NCI-H446 (cell line): ENCODE measurements at places on chromosomes 16 and 17.

DNA sequence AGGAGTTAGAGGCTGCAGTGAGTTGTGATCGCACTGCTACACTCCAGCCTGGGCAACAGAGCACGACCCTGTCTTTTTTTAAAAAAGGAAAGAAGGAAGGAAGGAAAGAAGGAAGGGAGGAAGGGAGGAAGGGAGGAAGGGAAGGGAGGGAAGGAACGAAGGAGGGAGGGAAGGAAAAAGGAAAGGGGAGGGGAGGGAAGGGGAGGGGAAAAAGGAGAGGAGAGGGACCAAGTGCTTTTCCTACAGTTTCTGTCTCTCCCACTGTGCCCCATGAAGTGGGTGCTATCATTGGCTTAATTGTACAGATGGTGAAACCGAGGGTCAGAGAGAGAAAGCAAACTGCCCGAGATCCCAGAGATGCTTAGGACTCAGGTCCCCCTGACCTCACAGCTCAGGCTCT, 57.6 kb downstream of the SOCS1 start:
- DNase-seq, result no peak

GRCh38 chr16:65062736-65063583, 58.9 kb downstream of the CDH11 start:
- DNase-seq, result no peak

GRCh38 chr16:31238041-31238440, 21.1 kb upstream of the PYDC1 start:
- no peak for DNase-seq

GRCh38 chr16:73021866-73022495, 25.9 kb downstream of the ZFHX3 start:
- DNase-seq, result no peak

DNA sequence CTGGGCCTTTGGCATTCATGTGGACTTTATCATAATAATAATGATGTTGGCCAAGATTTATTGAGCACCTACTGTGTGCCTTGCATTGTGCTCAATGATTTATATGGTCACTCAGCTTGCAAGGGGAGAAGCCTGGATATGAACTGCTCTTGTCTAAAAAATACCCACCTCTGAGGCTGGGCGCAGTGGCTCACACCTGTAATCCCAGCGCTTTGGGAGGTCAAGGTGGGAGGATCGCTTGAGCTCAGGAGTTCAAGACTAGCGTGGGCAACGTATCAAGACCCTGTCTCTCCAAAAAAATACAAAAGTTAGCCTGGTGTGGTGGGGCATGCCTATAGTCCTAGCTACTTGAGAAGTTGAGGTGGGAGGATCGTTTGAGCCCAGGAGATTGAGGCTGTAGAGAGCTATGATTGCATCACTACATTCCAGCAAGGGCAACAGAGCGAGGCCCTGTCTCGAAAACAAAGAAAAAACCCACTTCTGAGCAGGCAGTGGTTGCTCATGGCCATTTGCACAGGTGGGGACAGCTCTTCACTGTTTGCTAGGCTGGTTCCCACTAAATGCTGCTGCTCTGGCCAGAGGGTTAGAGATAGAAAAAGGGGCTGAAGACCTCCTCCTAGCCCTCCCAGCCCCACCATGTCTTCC, 4.3 kb upstream of the ADGRG1 start:
- no peak for DNase-seq

- DNase-seq, result no peak
Measured at GRCh38 chr17:10604521-10604920, 52.6 kb downstream of the MYH3 start.

GRCh38 chr16:15650698-15651171, 690 bp downstream of the NDE1 start:
- no peak for DNase-seq

DNA sequence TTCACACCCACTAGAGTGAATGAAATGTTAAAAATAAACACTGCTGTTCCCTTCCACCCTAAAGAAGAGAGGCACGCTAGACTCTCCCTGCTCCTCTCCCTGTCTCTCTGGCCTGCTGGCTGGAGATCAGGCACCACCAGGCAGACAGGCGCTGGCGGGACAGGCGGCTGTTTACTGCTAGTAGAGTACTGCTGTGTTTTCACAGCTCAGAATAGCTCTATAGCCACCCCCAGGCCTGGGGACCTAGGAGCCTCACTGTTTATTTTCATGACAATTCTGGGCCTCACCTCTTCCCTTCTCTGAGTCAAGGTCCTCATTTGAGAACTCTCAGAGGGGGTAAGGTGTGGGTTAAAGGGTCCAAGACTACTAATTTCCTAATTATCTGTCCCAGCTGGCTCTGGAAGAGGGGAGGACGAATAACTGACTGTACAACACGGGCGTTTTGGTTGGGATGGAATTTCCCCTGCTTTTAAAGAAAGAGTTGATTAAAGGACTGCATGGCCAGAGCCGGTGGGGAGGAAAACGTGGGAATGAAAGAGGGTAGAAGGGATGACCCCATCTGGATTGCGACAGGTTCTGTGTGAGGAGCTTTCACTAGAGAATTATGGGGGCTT, 9.0 kb upstream of the G6PC1 start:
- peak; percentile 32 for DNase-seq
